ENCODE measurements at places on chromosomes 4 and X. TPM values are rescaled to one million over a fixed set of nuclear protein-coding genes. Genes with fewer than 3 reads are reported as not detected.
A peak's percentile ranks its signal among the peaks of the same experiment; 100 is the strongest.

DNA sequence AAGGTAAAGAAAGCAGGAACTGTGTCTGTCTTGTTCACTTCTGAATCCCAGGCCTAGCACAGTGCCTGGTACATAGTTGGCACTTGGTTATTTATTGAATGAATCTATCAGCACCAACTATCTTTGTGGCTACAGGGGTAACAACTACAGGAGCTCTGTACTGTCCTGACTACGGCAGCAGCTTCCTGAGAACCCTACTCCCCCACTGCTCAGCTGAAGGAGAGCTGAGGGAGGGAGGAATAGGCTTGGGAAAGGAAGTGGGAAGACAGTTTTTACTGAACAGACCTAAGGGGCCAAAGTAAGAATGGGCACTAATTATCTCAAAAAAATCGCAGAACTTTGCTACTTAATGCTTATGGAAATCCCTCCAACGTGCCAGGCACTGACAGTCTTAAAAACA, 156.1 kb upstream of the RAPGEF2 start:
- no peak overlapping the region for H3K4me3 ChIP-seq
- H3K4me1 ChIP-seq: no peaks in the 10 kb centered on the region
- H3K27ac ChIP-seq: no peak overlapping the region
- H3K36me3 ChIP-seq: no peaks in the 10 kb centered on the region
- H3K27me3 ChIP-seq: no peaks in the 10 kb centered on the region

- peak overlapping the region; percentile 93 for H3K27ac ChIP-seq
- peaks cover 2% of the 10 kb centered on the region for H3K4me1 ChIP-seq
- H3K27me3 ChIP-seq: no peaks in the 10 kb centered on the region
- H3K4me3 ChIP-seq: peak overlapping the region; percentile 46
Observed at GRCh38 chrX:120485638-120486520, 16.8 kb upstream of the LAMP2 start.

Gene H2BW2
- total RNA-seq: not detected

Gene NSUN7
- 0.84 TPM for total RNA-seq

DNA sequence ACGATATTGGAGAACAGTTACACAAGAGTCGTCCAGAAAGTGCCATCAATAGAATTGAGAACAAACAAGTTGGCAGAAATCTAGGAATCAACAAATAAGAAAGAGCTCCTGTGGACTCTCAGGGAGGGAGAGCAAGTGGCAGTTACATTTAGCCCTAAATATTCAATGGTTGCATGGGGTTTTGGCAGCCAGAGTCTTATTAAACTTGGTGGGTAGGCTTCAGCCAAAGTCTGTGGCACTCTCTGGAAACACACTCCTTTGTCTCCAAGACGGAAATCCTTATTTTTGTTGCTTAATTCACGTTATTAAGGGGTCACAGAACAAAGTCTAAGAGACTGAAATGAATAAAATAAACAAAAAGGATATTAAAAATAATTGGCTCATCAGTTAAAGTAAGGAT, 742.2 kb upstream of the ATOH1 start:
- no peaks in the 10 kb centered on the region for H3K27me3 ChIP-seq
- DNase-seq: no peak
- H3K4me1 ChIP-seq: no peaks in the 10 kb centered on the region

Gene ARMCX2
- 102 TPM for total RNA-seq

Gene TBCK
- total RNA-seq: 38.7 TPM
